ENCODE measurements at places on chromosomes 16 and 17.
A peak's percentile ranks its signal among the peaks of the same experiment; 100 is the strongest.

DNA sequence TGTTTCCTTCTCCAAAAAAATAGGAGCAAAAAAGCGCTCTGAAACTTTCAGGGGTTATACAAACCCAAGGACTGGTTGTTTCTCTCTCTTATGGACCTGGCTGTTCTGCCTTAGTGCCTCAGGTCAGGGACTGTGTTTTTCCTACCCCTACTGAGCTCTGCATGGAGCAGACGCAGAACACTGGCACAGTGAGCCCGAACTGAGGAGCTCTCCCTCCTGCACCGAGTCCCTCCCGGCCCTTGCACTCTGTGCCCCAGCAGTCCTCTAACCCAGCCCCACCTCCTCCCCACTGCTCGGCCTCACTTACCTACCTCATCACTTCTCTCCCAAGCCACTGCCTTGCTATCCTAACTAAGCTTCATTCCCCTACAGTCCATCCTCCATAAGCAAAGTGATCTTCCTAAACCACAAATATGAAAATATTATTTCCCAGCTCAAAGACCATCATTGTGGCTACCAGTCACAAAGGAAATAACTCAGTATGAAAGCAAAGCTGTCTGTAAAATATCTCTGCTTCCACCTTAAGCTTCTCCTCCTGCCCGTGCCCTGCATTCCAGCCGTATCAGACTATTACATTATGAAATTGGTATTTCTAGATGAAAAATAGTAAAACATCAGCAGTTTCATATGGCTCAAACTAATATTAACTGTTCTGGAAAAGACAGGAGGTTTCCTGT lies 13.6 kb downstream of the MEIOB start:
- DNase-seq, result no peak

- DNase-seq, result no peak
Measured at GRCh38 chr17:82858376-82859126, 18.7 kb upstream of the ZNF750 start.

GRCh38 chr17:78585006-78585630 lies 7.9 kb upstream of the DNAH17 start:
- no peak for DNase-seq

GRCh38 chr16:86396422-86396821 lies 113.9 kb upstream of the FOXF1 start:
- peak; percentile 85 for DNase-seq

DNA sequence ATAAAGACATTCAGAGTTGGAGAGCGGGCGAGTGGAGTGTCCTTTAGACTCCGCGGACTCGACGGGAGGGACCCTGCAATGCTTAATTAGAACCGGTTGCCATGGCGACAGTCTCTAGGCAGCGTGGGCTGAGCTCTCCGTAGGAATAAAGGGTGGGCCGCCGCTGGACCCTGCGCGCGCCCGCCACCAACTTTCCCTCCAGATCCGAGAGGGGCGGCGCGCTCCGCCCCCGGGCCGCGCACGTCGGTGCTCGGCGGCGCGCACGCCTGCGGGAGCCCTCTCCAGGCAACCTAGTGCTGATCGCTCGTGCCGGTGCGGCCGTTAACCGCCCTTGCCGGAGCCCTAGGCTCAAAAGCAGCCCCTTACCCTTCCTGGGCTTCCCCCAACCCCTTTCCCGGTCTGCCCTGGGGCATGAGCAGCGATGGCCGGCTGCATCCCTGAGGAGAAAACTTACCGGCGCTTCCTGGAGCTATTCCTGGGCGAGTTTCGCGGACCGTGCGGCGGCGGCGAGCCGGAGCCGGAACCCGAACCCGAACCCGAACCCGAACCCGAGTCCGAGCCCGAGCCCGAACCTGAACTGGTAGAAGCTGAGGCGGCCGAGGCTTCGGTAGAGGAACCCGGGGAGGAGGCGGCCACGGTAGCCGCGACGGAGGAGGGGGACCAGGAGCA lies at the start of gene PPM1E:
Gene PPM1E, plus strand, starts transcription at position 278 of the 669 bp plus-strand sequence.
- DNase-seq, result no peak

GRCh38 chr17:82882715-82883418 lies 43.0 kb upstream of the ZNF750 start:
- DNase-seq, result no peak
